Camera-type eye (tissue), 1 donor: ENCODE measurements at places on chromosomes 3 and 15. TPM values are rescaled to one million over a fixed set of nuclear protein-coding genes. Genes with fewer than 3 reads are reported as not detected.

ACSBG1 gene
- 1.0 TPM for total RNA-seq

ENTPD3 gene
- total RNA-seq: 1.7 TPM

PLCH1 gene
- 35.0 TPM for total RNA-seq

LXN gene
- total RNA-seq: 14.3 TPM

HCN4 gene
- 2.2 TPM for total RNA-seq

HESX1 gene
- total RNA-seq: 1.9 TPM

EFCC1 gene
- total RNA-seq: 1.1 TPM

WNT5A gene
- 39.0 TPM for total RNA-seq

GHRL gene
- not detected for total RNA-seq
